ENCODE measurements at places on chromosomes 1 and 21.

GRCh38 chr21:45920824-45921600 lies 60.6 kb upstream of the COL6A1 start:
- no peak for DNase-seq

DNA sequence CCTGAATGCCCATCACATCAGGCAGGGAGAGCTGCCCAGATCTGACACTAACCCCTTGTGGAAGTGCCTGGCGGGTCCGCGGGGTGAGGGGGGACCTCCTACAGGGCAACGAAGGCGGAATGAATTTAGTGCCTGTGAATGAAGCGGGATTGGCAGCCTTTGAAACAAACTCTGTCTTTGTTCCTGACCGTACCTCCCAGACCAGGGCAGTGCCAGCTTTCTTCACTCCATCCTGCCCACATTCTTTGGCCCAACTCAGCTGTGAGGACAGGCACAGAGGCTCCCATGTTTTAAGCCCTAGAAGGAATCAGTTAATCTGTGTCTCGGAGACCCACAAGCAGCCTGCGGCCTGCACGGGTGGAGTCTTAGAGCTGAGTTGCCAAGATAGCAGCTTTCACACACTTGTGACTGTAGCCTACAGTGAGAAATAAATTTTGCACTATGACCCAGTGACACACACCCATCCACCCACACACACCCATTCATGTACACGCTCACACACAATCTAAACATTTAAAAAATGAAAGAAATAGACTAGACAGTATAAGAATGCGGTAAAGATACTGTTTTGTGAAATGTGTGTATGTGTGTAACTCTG lies 60.1 kb upstream of the USP24 start:
- no peak for DNase-seq

DNA sequence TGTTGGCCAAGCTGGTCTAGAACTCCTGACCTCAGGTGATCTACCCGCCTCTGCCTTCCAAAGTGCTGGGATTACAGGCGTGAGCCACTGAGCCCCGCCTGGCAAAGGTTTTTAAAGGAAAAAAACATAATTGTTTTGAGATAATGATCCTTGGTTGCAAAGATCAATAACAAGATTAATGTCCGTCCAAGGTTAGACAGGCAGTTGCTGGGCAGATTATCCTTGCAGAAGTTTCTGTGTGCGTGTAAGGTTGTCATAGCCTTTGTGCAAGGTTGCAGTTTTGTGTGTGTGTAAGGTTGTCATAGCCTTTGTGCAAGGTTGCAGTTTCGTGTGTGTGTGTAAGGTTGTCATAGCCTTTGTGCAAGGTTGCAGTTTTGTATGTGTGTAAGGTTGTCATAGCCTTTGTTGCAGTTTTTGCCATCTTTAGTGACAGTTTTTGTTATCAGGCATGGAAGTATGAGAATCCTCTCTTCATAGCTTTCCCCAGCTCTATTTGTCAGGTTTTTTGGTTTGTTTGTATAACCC lies 3.6 kb downstream of the YBEY start:
- DNase-seq = no peak

- no peak for DNase-seq
These were observed 7.4 kb upstream of the PIGR start for GRCh38 chr1:206953626-206954025.

GRCh38 chr1:183291216-183291762 lies 105.2 kb downstream of the LAMC2 start:
- no peak for DNase-seq

GRCh38 chr1:6245086-6245868 lies 1.3 kb downstream of the HES3 start:
- DNase-seq = peak; percentile 66

DNA sequence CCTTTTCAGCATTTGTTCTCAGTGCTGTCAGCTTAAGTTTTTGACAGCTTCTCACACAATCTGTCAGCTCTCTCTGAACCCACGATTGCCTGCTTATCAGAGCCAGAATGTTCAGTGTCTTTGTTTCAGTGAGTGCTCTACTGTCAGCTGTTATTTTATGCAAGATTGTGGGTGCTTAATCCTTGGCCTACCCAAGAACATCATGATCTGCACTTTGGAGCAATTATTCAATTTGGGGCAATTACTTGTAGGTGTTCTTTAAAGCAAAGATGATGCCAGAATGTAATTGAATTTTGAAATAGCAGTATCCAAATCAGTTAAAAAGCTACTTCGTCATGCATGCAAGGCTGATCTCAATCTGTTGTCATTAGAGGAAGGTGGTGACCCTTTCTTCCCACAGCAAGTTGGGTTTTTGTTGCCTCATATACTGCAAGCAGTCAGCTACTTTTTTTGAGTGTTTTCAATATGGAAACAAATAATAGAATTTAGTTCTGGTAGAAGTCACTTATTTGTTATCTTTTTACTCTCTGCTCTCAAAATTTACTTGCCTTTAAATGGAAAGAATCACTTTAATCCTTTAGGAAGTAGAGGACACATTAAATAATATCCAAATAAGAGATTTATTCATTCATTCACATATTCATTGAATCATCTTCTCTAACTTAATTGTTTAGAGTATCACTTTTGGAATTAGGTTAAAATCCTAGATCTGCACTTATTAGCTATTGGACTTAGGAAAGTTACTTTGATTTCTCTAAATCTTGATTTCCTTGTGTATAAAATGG lies 253.5 kb upstream of the CACYBP start:
- no peak for DNase-seq

DNA sequence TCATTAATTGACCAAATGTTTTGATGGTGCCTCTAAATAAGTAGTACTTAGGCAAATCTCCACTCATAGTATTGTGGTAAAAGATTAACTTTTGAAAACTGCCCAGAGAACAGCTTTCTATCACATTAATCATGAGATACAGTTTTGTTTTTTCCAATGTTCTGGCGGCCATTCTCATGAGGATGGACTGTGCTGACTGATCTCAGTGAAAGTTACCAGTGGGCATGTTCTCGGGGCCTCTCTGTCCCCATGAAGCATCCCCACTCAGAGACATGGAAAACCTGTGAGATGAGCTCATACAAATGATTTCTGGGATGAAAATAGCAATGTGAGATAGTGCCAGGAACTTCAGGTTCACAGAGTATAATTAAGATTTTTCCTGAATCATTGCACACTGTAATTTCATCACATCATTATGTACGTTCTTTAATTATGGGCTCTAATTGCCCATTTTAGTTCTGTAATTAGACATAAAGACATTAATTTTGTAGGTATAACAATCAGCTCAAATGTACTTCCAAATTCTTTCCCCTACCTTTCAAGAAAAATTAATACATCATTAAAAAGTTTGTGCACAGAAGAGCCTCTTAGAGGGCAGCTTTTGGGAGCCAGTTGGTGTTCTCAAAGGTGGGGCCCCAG lies 40.5 kb downstream of the DDR2 start:
- DNase-seq = no peak
